Hypothalamus (tissue), 51 donors: ENCODE measurements at places on chromosomes 3 and 15.

DNA sequence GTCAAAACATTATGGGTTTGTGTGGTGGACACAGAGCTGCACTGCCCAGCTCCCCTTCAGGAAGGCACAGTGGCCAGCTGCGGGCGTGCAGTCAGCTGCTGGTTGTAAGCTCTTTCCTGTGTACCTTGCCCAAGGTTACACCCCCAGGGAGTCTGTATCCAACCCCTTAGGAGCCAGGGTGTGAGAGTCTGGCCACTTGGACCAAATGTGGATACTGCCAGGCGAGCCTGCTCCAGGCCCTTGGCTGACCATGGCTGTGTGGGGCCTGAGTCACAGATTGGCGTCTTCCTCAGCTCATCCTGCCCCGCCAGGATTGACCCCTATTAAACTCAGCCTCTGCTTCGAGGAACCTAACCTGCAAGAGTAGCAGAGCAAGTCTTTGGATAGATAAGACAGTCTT is 56.9 kb downstream of the ABHD5 start:
- DNase-seq: no peak

DNA sequence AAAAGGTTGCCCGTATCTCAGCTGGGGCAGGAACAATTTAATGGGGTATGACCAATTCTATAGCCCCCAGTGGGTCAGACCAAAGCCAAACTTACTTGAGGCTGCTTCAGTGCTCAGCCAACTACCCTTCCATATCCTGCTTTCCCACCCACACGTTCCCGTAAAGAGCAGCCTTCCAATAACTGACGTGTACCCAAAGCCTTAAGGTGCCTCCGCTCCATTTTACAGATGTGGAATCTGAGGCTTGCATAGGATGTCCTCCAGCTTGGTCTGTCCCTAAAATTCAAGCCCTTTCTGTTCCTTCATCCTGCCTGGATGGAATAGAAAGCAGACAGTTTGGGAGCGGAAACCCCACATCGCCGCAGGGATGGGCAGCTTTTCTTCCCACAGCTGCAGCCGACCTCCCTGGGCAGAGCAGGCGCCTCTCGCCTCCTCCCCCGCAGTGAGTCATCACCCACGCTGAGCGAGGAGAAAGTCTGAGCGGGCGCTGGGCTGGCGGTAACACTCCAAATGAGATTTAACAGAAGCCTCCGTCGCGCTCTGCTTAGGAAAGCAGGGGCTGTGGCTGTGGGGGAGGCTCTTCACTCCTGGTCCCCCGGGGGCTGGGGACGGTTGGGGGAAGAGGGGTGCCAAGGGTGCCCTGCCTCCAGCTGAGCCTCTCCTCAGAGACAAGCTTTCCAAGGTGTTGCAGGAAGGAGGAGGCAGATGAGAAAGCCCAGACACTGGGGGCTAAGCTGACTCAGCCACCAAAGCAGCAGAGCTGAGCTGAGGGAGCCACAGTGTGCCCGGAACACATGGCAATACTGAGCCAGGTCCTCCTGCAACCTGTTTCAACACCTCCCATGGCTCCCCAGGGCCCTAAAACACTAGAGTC is 57.8 kb upstream of the HRH1 start:
- DNase-seq: no peak

GRCh38 chr3:175127075-175127662 is 268.0 kb downstream of the NAALADL2 start:
- no peak for DNase-seq

- no peak for DNase-seq
Measured at GRCh38 chr15:45790325-45790943, 155.6 kb downstream of the SQOR start.

- DNase-seq: no peak
Measured at GRCh38 chr3:187403768-187404288, 35.6 kb downstream of the RTP4 start.

DNA sequence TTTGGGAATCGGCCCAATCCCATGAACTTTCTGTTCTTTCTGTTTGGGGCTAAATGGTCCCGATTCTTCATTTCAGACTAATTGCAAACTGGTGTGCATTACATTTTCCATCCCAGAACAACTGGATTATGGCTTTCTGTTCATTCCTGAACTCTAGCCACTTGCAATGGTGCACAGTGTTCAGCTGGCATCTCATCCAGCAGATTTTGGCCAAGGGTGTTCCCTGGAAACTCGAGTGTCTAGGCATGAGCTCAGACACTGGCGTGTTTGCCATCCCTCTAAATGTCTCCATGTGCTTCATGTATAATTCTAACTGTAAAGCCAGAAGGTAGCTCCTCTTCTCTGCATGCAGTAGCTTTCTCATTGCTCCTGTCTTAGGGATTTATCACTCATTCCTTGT is 97.1 kb upstream of the MYZAP start:
- no peak for DNase-seq

DNA sequence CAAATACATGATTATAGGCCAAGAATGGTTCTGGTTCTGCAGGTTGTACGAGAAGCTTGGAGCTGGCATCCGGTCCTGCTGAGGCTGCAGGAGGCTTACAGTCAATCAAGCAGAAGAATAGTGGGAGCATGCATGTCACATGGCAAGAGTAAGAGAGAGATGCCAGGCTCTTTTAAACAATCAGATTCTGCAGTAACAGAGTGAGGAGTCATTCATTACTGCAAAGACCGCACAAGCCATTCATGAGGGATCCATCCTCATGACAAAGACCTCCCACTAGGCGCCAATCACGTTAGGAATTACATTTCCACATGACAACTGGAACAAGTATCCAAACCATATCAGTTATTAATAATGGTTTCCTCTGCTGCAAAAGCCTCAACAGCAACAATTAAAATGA is 536.8 kb downstream of the CADM2 start:
- DNase-seq: no peak

DNA sequence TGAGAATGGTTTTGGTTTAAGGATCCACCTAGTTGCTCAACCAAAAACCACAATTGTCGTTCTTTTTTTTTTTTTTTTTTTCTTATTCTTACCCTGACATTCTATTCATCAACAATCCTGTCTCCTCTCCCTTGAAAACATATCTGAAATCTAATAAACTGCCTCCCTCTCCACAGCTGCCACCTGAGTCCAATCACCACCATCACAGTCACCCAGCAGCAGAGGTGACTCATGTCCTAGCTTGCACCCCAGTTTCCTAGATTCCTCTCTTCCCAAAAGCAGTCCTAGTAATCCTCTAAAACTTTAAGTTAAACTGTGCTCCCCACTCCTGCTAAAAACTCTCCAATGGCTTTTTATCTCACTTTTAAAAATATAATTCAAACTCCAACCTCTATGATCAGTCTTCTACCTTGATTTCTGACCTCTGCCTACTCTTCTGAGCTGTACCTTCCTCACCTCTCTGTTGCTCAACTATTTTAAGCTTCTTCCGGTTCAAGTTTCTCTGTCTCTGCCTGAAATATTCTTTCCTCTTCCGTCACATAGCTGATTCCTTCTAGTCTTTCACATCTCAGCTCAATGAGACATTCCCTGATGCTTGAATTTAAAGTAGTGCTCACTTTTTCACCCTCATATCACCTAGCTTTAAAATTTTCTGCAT is 33.7 kb upstream of the RBMS3 start:
- DNase-seq: no peak

DNA sequence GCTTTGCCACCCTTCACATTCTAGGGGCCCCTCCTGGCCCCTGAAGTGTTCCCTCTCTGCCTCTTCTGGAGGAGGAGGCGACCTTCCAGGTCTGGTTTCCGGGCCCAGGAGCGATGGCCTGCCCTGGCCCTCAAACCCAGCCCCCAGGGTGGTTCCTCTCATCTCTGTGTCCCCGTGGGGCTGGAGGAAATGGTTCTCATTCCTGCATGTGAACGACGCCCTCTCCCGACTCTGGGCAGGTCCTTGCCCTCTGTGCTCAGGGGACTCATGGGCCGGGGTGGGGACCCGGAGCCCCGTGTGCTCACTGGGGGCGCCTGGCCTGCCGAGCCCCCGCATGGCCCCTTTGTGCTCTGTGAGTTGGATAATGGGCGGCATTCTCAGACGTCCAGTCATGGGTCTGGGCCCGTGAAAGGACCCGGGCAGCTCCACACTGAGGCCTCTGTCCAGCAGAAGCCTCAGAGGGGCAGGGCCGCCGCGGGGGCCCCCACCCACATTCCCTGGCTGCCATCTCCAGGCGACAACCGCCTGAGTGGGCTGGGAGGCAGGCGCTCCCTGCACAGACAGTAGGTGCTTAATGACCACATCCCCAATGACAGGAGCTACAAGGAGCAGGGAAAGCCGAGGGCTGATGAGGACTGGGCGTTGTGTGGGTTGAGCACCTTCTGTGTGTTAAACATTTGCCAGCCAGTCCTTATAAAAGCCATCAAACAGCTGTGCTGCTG is 5.5 kb upstream of the PLXND1 start:
- DNase-seq: no peak

DNA sequence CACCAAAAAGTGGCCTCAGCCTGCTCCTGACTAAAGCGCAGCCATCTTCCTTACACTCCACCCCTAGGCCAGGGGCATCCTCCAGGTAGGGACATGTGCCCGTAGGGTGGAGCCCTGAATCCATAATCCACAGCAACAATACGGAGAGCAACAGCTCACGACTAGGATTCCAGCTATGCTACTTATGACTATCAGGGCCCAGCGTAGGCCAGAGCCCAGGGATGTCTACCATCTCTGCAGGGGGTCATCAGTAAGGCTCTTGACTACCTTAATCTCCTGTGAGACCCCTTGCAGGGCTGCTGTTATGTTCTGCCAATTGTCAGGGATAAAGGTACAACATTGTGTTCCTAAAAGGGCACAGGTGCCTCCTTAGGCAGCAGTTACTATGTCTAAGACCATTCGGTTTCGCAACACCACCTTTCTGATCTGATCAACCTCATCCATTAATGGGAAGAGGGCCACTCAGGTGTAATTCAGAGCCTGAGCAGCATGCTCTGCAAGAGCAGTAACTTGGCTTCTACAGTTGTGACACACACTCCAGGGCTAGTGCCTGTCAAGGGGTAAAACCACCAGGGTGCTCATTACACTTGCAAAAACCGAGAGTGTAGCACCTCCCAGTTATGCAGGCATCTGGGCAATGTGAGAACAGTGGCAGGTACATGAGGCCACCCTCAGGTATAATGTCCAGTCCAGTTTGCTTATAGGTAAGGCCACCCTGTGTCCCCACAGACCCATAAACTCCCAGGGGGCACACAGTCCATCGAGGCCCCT is 11.0 kb downstream of the CCRL2 start:
- no peak for DNase-seq

DNA sequence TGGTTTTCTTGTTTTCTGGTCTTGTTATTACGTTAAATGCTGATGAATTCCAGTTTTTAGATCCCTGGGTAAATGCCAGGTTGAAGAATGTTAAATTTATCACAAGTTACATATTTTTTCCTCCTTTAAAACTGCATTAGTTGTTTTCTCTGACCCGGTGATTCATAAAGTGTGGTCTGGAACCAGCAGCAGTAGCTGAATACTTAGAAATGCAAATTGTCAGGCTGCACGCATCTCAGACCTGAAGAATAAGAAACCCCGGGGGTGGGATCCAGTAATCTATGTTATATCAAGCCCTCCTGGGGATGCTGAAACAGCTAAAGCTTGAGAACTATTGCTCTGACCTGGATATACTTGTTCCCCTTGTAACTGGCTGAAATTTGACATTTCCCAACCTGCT is 69.1 kb downstream of the PEX5L start:
- DNase-seq: no peak

- no peak for DNase-seq
Measured at GRCh38 chr3:28186748-28187147, 54.7 kb upstream of the CMC1 start.

DNA sequence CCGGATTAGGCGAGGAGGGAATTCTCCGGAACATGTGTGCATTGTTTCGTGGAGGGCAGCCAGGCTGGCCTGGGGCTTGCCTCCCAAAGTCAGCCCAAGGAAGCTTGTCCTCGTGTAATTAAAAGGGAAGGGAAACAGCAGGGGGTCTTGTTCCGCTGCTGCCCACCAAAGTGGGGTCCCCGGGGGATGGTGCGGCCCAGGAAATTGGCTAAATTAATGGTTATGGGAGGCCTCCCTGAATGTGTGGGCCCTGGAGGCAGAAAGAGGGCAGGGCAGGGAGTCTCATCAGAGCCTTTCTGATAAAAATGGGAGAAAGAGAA is 118.1 kb downstream of the OPA1 start:
- DNase-seq: no peak

DNA sequence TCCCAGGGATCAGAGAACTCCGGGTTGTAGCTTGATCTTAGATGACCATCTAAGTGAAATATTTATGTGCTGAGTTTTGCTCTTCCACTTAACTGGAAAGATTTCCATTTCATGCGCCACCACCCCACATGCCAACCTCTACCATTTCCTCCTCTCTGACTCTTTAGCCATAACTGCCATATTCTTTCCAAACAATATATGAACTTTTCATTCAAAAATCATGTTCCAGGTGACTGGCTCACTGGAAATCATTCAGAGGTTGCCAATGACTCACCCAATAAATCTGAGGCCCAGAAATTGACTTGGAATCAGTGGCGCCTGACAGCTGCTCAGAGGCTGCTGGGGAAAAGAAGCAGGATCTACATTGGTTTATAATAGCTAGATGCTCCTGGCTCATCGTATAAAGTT is 31.6 kb upstream of the FAM174B start:
- DNase-seq: no peak

GRCh38 chr3:5503136-5503535 is 315.6 kb downstream of the EDEM1 start:
- no peak for DNase-seq

- no peak for DNase-seq
Measured at GRCh38 chr3:69671082-69671952, 67.9 kb upstream of the MITF start.

GRCh38 chr3:15794303-15794771 is 3.4 kb downstream of the ANKRD28 start:
- no peak for DNase-seq

DNA sequence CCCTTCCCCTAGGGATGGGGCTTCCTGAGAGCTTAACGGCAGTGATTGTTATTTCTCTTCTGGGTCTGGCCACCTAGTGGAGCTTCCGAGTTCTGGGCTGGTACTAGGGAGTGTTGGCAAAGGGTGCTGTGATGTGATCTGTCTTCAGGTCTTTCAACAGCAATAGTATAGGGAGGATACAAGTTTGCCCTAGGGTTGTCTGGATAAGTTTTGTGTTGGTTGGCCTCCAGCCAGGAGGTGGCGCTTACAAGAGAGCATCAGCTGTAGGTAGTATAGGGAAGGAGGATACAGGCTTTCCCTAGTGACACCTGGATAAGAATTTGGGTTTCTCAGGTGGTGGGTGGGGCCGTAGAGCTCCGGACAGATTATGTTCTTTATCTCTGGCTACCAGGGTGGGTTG is 19.2 kb upstream of the CPOX start:
- DNase-seq: no peak

DNA sequence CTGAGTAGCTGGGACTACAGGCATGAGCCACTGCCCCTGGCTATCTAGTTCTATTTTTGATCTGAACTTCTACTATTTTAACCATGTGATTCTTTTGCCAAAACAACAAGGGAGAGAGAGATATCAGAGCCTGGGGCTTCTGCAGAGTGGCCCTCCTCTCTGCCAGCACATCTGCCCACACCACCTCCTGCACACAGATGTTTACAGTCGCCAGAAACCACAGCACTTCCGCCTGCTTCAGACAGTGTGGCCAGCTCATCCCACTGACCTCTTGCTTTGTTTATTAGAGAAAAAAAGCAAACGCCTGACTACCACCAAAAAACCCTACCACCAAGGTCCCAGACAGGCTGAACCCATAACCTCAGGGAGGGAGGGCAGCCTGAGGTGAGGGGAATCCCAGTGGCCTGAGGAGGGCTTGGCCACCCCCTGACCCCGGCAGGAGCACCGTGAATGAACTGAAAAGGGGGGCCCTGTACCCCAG is 85.9 kb upstream of the ABHD2 start:
- no peak for DNase-seq

- DNase-seq: no peak
Measured at GRCh38 chr15:72982714-72983113, 69.5 kb upstream of the NEO1 start.

- no peak for DNase-seq
Measured at GRCh38 chr3:187833799-187834578, 88.7 kb upstream of the BCL6 start.
